Renal pelvis (tissue), 12 donors: ENCODE measurements at places on chromosomes 7 and 10.

DNA sequence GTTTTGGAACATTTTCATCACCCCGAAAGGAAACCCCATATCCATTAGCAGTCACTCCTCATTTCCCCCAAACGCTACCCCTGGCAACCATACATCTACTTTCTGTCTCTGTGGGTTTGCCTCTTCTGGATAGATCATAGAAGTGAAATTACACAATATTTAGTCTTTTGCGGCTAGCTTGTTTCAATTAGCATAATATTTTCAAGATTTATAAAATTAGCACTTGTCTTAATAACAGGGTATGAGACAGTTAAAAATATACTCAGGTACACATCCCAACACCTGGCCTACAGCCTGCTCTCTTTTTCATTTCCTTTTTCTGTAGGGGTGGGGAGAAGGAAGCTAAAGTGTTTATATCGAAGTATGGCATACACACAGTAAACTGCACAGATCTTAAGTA lies 81.4 kb upstream of the LRGUK start:
- no peak for DNase-seq

DNA sequence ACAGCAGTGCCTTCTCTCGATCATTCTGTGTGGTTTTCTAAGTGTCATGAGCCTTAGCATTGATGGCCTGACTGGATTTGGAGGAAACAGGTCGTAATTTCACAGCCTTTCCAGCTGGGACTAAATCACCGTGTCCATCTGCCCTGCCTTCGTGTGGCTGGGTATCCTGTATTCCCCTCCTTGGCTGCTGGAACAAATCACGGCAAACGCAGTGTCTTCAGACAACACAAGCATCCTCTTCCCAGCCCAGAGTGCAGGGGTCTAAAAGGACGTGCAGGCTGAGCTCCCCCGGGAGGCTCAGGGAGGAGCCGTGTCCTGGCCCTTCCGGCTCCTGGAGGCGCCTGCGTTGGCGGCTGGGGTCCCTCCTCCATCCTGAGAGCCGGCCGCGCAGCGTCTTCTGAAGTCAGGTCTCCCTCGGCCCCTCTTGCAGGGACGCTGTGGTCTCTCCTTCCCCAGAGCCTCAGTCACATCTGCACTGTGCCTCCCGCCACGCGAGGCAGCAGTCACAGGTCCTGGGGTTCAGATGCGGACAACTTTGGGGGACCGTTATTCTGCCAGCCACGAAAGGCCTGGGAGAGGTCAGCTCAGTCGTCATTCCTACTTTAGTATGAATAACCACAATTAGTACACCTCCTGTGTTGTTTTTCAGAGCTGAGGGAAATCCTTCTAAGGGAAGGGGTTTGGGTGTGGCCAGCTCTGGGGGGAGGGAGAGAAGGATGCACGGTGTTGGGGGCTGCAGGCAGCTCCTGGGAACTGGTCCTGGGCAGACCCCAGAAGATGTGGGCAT lies 41.1 kb downstream of the FAM20C start:
- DNase-seq, result no peak

DNA sequence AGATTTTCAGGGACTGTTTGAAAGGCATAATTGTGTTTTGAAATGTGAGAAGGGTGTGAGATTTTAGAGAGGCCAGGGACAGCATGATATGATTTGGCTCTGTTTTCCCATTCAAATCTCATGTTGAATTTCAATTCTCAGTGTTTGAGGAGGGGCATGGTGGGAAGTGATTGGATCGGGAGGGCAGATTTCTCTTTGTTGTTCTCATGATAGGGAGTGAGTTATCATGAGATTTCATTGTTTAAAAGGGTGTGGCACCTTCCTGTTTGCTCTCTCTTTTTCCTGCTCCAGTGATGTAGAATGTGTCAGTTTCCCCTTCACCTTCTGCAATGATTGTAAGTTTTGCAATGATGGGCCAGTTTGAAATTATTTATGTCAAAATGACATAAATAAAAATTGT lies 113.0 kb upstream of the PCDH15 start:
- no peak for DNase-seq

DNA sequence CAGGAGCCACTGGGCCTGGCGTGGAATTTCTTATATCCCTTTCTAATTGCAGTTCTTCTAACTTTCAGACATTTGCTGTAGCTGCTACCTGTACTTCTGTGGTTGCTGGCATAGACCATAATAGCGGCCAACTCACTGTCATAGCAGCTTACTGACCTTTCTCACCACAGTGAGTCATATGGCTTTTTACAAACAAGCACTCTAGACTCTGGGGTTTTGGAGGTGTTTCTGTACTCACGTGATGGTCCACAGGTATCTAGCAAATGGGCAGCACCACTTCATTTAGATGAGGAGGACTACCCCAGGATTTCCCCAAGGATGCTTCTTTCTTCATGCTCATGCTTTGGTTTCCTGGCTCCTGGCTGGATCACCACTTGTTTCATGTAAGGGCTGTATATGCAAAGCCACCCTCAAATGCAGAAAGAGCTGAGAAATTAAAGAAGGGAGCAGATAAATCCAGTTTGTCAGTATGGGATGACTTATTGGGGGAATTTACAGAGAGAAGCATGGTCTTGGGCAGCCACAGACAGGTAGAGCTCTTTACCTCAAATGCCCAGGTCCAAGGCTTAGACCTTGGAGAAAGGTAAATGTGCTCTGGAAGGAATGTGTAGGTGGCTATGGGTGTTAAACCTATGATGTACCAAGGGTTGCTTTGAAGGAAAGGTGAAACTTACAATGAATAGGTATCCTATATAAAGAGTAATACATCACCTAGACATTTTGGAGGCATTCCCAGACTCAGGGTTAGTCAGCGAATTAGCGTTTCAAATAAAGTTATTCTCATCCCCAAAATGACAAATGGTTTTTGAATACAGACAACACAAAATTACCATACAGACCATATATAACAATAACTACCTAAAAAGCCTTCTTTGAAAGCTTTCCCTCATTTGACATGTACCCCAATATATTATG lies 15.9 kb upstream of the SLC25A16 start:
- DNase-seq, result no peak

DNA sequence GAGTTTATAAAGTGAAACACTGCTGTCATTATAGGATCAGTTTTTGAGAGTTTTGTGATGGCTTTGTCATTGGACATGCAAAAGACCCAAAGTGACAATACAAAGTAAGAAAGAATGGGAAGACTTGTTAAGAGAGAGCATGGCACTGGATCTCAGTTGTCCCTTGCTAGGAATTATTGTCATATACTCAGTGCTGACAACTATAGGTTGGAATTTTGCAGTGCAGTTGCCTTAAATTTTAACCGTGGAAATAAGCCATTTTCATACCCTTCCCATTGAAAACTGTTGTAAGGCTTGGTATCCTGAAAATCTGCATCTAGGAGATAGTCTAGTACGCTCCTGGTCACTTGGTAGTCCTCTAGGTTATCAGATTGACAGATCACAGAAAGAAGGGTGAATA lies 1156.7 kb downstream of the GATA3 start:
- no peak for DNase-seq

- no peak for DNase-seq
These were observed 685 bp downstream of the CASP2 start for GRCh38 chr7:143288836-143289235.

DNA sequence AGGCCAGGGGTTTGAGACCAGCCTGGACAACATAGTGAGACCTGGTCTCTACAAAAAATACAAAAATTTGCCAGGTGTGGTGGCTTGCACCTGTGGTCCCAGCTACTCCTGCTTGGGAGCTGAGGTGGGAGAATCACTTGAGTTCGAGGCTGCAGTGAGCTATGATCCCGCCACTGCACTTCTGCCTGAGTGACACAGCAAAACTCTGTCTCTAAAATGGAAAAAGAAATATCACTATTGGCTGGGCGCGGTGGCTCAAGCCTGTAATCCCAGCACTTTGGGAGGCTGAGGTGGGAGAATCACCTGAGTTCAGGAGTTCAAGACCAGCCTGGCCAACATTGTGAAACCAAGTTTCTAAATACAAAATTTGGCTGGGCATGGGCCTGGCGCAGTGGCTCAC lies 44.9 kb upstream of the RASGEF1A start:
- DNase-seq, result no peak

GRCh38 chr7:15257689-15258088 lies 304.1 kb downstream of the AGMO start:
- no peak for DNase-seq
